ENCODE measurements at places on chromosomes 13 and 19. TPM values are rescaled to one million over a fixed set of nuclear protein-coding genes. Genes with fewer than 3 reads are reported as not detected.

The ADGRE3 gene
- 0.12 TPM for total RNA-seq

The ZNF418 gene
- 0.76 TPM for total RNA-seq

The DDX49 gene
- total RNA-seq, result 56.0 TPM

The APBA3 gene
- total RNA-seq, result 10.9 TPM

The ARHGAP33 gene
- total RNA-seq, result 3.9 TPM

The PLVAP gene
- total RNA-seq, result 22.6 TPM

The NANOS3 gene
- total RNA-seq, result not detected

The PRSS57 gene
- total RNA-seq, result not detected

The SMIM17 gene
- not detected for total RNA-seq

The MAP2K2 gene
- 114 TPM for total RNA-seq

The OBI1 gene
- total RNA-seq, result 5.2 TPM

GRCh38 chr13:73293913-73294523 lies 235.2 kb downstream of the KLF5 start:
- peak; percentile 53 for ATAC-seq

- ATAC-seq, result peak; percentile 86
Observed at GRCh38 chr13:44523146-44524015, 52.7 kb downstream of the TSC22D1 start.

- ATAC-seq, result peak; percentile 44
Observed at GRCh38 chr13:98978280-98978679, 416 bp upstream of the DOCK9 start.

GRCh38 chr13:101829484-101829883 lies 377.0 kb downstream of the ITGBL1 start:
- ATAC-seq, result no peak

DNA sequence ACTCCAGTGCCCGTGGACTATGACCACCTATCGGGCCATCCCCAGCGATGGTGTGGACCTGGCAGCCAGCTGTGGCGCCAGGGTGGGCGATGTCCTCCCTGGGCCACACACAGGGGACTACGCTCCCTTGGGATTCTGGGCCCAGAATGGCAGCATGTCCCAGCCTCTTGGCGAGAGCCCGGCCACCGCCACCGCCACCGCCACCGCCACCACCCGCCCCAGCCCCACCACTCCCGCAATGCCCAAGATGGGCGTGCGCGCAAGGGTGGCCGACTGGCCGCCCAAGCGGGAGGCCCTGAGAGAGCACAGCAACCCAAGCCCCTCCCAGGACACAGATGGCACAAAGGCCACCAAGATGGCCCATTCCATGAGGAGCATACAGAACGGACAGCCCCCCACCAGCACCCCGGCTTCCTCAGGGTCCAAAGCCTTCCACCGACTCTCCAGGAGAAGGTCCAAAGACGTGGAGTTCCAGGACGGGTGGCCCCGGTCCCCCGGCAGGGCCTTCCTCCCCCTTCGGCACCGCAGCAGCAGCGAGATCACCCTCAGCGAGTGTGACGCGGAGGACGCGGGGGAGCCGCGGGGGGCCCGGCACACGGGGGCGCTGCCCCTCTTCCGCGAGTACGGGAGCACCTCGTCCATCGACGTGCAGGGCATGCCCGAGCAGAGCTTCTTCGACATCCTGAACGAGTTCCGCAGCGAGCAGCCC lies 142.3 kb downstream of the DPF1 start:
- peak; percentile 20 for ATAC-seq

- peak; percentile 38 for ATAC-seq
Observed at GRCh38 chr13:44489751-44490150, 86.4 kb downstream of the TSC22D1 start.

GRCh38 chr13:46799139-46799538 lies 2.2 kb upstream of the ESD start:
- no peak for ATAC-seq

DNA sequence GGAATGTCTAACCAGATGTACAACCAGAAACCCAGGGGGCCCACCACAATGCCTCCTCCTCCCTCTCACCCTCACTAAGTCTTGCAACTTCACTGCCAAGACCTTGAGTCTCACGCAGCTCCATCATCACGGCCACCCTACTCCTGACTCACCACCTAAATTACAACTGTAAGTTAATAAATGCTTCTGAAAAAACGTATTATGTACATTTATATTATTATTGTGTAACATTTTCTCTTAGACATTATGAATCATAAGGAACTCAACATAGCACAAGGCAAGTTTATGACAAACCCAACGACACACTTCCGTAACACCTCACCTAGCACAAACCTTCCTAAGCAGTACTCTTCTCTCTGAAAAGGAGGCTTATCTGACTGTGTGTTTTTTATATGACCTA lies 20.7 kb downstream of the MIPEP start:
- peak; percentile 94 for ATAC-seq

- no peak for ATAC-seq
Observed at GRCh38 chr13:71967990-71968389, 101.0 kb upstream of the DACH1 start.

GRCh38 chr13:64429691-64430090 lies 2800.4 kb downstream of the PCDH9 start:
- ATAC-seq, result no peak

- ATAC-seq, result no peak
Observed at GRCh38 chr19:3193256-3194105, 7.8 kb downstream of the NCLN start.

- peak; percentile 11 for ATAC-seq
Observed at GRCh38 chr19:16342002-16342715, 17.5 kb downstream of the KLF2 start.

- no peak for ATAC-seq
Observed at GRCh38 chr19:50626795-50627194, 12.9 kb downstream of the SYT3 start.

GRCh38 chr19:47067215-47067847 lies 18.9 kb upstream of the TMEM160 start:
- ATAC-seq, result no peak

DNA sequence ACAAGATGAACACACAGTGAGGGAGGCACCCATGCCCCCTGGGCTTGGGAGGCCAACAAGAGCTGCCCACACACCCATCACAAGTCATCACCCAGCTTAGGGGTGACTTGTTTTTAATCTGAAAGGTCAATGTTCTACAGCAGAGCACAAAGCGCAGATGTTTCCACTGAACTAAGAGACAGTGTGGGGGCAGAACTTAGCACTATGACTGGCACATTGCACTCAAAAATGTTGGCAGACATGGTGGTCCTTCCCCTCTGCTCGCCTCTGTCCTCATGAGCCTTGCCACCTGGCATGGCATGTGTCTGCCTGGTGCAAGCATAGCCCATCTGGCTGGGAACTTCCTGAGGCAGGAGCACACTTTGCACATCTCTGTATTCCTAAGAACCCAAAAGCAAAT lies 81.4 kb upstream of the ZNF98 start:
- ATAC-seq, result no peak

GRCh38 chr19:12162513-12162881 lies 399 bp upstream of the ZNF136 start:
- ATAC-seq, result no peak

GRCh38 chr19:42497492-42498168 lies 30.7 kb downstream of the CEACAM1 start:
- no peak for ATAC-seq

- ATAC-seq, result peak; percentile 67
Observed at GRCh38 chr13:113034451-113035212, 65.6 kb downstream of the MCF2L start.

Measured in esophagus mucosa (tissue), 1 donor.